ENCODE measurements at places on chromosomes 12 and 14.

DNA sequence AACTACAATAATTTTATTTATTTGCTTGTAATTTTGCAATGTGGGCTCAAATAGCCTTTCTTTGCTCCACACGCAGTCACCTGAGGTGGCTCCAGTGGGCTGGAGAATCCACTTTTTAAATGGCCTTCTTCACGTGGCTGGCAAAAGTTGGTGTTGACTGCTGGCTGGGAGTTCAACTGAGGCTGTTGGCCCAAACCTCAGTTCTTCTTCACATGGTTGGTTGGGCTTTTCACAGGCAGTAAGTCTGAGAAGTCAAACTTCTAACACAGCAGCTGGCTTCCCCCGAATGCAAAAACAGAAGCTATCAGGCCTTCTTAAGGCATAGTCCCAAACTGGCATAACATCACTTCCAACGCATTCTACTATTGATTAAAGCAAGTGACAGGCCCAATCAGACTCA is 2.1 kb upstream of the OXA1L start:
- DNase-seq = no peak

GRCh38 chr12:2288001-2288400 is 235.2 kb downstream of the CACNA1C start:
- no peak for DNase-seq

GRCh38 chr12:66017736-66018135 is 112.8 kb downstream of the LLPH start:
- DNase-seq = no peak

GRCh38 chr12:10211101-10211939 is 1.4 kb upstream of the GABARAPL1 start:
- no peak for DNase-seq

DNA sequence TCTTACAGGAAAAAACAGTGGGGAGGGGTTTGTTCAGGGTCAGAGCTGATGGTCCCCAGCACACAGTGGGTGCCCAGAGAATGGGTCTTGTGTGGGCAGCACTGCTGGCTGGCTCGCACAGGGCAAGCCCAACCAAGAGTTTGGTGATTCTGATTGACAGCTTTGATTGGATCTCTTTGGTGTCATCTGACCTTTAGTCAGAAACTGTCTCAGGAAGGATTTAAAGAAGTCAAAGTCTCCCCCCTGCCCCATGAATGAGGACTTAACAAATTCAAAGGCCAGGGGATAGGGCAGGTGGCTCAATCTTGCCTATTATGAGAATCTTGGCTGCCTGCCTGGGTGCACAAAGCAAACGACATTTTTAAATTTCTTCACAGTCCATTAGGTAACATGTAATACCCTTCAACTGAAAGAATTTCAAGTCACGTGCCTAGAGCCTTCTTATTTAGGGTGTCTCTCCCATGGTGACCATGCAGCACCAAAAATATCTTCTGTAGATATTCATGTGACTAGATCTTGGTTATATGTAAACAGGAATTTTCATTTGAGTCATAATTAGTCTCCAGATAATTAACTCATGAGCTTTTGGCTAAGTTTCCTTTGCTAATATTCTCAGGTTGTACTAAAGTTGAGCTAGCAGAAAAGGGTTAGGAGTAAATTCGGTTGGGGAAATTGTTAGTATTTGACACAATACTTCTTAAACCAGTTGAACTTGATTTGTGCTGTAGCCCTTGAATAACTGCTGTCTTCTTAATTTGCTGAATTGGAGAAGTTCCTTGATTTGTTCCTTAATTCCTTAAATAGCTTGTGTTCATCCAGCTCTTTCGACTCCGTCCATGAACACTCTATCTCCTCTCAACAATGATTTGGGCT is 54.5 kb upstream of the HECTD1 start:
- DNase-seq = no peak

- DNase-seq = no peak
These were observed 3.1 kb upstream of the BORCS5 start for GRCh38 chr12:12353807-12354206.

DNA sequence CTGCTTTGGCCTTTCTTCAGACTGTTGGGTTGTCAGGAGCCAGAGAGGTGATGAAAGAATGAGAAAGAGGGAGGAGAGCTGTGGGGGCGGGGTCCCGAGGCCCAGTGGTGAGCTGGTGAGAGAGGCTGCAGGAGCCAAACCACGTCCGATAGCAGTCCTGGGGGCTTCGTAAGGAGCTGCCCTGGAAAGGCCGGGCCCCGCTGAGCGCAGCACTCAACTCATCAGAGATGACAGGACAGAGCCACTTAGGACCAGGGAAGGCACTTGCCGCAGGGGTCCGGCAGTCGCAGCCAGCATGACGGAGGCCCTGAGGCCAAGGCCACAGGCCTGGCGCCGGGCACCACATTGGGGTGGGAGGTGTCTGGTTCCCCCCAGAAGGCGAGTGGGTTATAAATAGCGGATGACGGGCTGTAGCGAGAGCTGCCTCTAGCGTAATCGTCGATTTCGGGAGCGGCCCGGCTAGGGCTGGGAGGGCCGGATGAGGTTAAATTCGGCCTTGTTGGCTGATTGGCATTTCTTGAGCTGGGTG is 179.0 kb downstream of the TSPAN9 start:
- no peak for DNase-seq

DNA sequence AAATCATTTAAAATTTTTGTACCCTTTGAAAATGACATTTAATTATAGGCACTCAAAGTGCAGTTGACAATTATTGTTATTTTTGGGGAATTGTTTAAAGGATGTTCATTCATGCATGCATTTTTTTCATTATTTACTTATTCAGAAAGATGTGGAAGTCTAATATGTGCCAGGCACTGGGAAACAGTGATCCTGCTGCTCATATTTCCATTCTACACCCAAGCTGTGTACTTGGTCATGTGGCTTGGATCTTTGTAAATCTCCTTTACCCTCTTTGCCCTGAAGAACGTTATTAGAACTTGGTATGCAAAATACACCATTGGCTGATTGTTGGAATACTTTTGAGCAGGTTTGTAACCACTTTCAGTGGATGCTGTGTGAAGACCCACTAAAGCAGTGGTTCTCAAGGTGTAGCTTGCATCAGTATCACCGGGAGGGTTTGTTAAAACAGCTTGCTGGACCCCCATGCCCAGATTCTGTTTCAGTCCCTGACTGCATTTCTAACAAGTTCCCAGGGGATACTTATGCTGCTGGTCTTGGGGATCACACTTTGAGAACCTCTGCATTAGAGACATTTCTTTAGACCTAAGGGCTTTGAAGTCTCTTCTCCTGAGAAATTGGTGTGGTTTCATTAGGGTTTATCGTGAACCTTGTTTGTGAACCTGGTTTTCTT is 47.5 kb downstream of the PRKCH start:
- no peak for DNase-seq

GRCh38 chr12:120761519-120761934 is 35.9 kb downstream of the ACADS start:
- peak; percentile 60 for DNase-seq

GRCh38 chr12:45324391-45324790 is 108.5 kb downstream of the ANO6 start:
- no peak for DNase-seq

DNA sequence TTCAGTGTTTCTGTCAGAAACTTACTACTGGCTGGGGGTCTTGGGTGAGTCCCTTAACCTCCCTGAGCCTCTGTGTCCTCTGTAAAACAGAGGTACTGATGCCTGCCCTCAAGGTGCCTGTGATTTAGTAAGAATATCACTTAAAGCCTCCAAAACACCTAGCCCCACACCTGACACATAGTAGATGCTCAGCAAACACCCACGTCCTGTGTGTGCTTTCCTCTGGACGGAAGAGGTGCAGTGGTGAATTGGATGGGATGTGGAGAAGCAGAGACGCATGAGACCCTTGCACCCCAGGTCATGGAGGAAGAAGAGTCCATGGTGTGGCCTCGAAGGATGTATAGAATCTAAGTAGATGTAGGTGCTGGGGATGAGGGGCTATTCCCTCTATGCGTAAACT is 110.6 kb downstream of the LGMN start:
- no peak for DNase-seq

DNA sequence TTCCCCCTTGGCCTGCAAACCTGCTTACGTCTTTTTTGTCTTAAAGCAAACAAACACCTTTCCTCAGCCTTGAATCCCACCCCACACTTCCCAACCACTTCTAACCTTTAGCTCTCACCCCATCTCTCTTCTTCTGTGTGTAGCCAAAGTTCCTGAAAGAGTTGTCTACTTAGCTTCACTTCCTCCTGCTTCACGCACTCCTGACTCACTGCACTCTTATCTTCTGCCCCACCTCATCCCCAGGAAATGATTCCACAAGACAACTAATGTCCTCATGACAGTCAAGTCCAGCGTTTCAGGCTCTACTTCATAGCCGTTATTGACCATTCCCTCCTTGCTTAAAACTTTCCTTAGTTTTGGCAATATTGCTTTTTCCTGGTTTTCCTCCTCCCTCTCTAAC is 22.4 kb downstream of the EIF2B2 start:
- no peak for DNase-seq

- DNase-seq = peak; percentile 97
These were observed 255.8 kb upstream of the CRY1 start for GRCh38 chr12:107349008-107349747.

GRCh38 chr12:2759733-2760132 is 35.0 kb upstream of the FKBP4 start:
- no peak for DNase-seq

DNA sequence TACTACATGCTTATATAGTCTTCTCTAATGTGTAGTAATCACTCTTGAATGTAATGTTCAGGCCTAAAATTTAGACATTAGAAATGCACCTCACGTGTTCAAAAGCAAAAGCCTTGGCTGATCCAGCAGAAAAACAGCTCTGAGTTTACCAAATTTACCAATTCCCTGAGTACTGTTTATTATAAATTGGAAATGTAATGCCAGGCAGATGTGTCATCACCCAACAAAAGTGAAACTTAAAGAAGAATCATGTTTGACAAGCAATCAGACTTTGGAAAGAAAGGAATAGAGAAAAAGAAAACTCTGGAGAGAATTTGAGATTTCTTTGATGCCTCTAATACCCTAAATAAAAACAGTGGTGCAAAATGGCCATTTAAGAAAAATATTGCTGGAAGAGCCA is 26.5 kb upstream of the STRAP start:
- DNase-seq = no peak

GRCh38 chr14:39122330-39123138 is 8.4 kb downstream of the GEMIN2 start:
- no peak for DNase-seq

- no peak for DNase-seq
These were observed 8.8 kb upstream of the FOXG1 start for GRCh38 chr14:28757786-28758185.

DNA sequence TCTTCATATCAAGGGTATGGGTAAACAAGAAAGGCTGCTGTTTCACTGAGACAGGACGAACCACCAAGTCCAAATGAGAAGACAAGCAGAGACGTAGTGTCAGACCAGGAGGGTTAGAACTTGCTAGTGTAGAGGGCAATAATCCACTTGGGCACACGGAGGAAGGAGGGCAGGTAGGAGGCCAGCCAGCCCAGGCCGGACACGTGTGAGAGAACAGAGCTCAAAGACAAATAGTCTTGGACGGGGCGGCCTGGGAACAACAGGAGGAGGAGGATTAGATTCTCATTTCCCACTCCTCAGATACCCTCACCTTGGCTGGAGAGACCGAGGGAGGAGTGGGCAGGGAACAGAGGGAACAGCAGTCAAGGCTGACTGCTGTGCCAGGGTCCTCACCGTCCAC is 8.8 kb downstream of the DHRS1 start:
- no peak for DNase-seq

GRCh38 chr14:33542338-33543287 is 408.3 kb downstream of the EGLN3 start:
- DNase-seq = no peak

DNA sequence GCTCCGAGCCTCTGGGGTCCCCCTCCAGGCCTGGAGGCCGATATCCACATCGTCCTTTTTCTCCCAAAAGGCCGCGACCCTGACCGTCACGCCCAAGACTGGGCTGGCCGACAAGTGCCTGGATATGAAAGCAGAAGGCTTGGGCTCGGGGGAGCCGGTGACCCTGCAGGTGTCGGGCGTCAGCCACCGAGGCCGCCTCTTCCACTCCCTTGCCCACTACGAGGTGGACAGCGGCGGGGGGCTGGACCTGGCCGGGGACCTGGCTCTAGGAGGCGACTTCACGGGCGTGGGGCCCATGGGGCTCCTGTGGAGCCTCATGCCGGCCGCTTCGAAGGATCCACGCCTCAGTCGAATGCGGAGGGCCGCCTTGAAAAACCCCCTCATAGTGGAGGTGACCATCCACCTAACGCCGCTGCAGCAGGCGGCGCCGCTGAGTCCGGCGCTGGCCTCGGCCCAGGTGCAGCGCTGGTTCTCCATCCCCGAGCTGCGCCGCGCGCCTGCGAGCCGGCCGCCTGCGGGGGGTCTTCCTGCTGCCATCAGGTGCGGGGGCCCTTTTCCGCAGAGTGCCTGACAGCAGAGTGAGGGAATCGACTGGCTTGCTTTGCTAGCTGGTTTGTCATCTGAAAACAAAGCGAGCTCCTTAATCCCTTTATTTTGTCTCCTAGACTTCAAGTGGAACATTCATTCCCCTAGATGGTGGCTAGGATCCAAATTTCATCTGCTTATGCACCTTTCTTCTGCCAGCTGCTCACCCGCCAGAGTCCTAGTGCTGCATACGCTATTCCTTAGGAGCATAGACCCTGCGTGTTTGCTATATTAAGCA is 10.6 kb upstream of the DNAL1 start:
- no peak for DNase-seq

GRCh38 chr12:91991399-91992187 is 154.1 kb downstream of the BTG1 start:
- DNase-seq = no peak

DNA sequence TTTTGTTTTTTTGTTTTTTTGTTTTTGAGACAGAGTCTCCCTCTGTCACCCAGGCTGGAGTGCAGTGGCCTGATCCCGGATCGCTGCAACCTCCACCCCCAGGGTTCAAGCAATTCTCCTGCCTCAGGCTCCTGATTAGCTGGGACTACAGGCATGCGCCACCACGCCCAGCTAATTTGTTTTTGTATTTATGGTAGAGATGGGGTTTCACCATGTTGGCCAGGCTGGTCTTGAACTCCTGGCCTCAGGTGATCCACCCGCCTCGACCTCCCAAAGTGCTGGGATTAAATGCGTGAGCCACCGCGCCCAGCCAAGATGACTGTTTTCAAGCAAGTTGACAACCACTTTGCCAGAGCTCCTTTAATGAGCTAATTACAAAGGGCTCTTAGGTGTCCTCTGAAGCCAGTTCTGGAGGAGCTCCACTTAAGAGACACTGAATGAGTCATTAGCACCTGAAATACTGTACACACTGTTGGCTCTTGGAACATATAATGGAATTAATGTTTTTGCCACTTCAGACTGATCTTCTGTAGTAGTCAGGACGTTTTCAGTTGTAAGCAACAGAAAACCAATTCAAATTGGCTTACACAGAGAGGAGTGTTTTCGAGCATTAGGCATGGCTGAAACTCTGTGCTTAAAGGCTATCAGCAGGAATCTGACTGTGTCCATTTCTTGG is 55.4 kb upstream of the MED13L start:
- DNase-seq = no peak
